ENCODE measurements at places on chromosomes 16 and 17.
A peak's percentile ranks its signal among the peaks of the same experiment; 100 is the strongest.

GRCh38 chr17:79910985-79911361 is 71.7 kb upstream of the CBX4 start:
- H3K4me1 ChIP-seq, result no peaks in the 10 kb centered on the region
- DNase-seq, result no peak
- H3K27ac ChIP-seq, result no peak overlapping the region
- peaks cover 6% of the 10 kb centered on the region for H3K27me3 ChIP-seq
- no peak overlapping the region for H3K4me3 ChIP-seq
- H3K36me3 ChIP-seq, result no peaks in the 10 kb centered on the region

DNA sequence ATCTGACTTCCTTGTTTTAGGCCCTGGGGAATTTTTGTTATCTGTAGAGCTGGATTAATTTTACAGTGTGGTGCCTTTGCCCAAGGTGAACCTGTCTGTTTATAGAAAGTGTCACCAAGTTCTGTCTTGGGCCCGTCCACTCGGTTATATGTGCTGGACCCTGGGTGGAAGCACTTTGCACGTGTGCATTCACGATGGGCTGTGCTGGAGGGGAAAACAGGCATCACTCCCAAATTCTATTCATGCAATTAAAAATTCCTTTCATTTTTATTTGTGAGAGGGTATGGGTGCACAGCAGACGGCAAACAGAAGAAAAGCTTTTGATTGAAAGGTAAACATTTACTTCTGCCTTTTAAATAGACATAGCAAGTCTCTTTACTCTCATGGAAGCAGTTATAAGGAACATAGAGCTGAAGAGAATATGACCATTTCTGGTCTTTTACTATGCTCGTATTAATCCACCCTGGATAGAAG is 101.2 kb downstream of the WWOX start:
- H3K4me3 ChIP-seq, result no peak overlapping the region
- H3K4me1 ChIP-seq, result no peaks in the 10 kb centered on the region
- DNase-seq, result no peak
- H3K27ac ChIP-seq, result no peak overlapping the region

GRCh38 chr17:6233856-6234255 is 163.7 kb downstream of the WSCD1 start:
- H3K27me3 ChIP-seq, result peaks cover 11% of the 10 kb centered on the region
- no peak overlapping the region for H3K27ac ChIP-seq
- no peaks in the 10 kb centered on the region for H3K4me1 ChIP-seq
- DNase-seq, result no peak

DNA sequence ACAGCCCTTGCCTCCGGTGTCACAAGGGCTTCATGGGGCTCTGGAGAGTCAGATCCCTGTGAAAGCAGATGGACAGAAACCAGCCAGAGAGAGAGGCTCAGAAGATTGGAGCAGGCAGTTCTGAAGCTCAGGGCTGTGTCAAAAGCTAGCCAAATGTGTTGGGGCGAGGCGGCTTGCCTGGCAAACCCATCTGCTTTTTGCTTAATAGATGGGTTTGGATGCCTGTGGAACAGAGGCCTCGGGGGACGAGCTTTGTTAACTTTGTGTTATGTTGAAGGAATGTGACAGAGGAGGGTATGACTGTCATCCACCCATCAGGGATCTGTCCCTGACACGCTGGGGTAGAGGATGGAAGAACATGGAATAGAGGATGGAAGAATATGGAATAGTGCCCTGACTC is 21.0 kb upstream of the SLC12A3 start:
- H3K4me1 ChIP-seq, result peaks cover 20% of the 10 kb centered on the region
- H3K27me3 ChIP-seq, result no peaks in the 10 kb centered on the region
- no peak for DNase-seq
- H3K4me3 ChIP-seq, result no peak overlapping the region
- H3K36me3 ChIP-seq, result peaks cover 43% of the 10 kb centered on the region

DNA sequence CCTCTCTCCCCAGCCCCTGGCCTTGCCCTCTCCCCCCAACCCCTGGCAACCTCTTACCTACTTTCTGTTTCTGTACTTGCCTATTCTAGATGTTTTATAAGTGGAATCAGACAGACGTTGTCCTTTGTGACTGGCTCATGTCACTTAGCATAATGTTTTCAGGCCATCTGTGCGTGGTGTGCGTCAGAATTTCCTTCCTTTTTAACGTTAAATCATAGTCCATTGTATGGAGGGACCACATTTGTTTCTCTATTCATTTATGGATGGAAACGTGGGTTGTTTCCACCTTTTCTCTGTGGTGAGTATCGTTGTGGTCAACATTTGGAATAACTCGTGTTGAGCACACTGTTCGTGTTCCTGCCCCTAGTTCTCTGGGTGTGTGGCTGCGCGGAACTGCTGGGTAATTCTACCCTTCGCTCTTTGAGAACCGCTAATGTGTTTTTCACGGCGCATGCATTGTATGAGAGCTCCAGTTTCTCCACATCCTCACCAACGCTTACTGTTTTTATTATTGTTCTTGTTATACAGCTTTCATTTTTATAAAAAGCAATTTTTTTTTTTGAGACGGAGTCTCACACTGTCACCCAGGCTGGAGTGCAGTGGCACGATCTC is 26.3 kb downstream of the ACTG1 start:
- H3K36me3 ChIP-seq, result no peaks in the 10 kb centered on the region
- H3K27ac ChIP-seq, result peak overlapping the region; percentile 32
- DNase-seq, result peak; percentile 45
- H3K4me1 ChIP-seq, result peaks cover 16% of the 10 kb centered on the region
- H3K4me3 ChIP-seq, result peak overlapping the region; percentile 59

GRCh38 chr16:81275064-81275532 is 36.6 kb downstream of the BCO1 start:
- no peaks in the 10 kb centered on the region for H3K4me1 ChIP-seq
- no peak overlapping the region for H3K27ac ChIP-seq
- H3K36me3 ChIP-seq, result no peaks in the 10 kb centered on the region
- H3K27me3 ChIP-seq, result peaks cover 2% of the 10 kb centered on the region
- DNase-seq, result no peak

DNA sequence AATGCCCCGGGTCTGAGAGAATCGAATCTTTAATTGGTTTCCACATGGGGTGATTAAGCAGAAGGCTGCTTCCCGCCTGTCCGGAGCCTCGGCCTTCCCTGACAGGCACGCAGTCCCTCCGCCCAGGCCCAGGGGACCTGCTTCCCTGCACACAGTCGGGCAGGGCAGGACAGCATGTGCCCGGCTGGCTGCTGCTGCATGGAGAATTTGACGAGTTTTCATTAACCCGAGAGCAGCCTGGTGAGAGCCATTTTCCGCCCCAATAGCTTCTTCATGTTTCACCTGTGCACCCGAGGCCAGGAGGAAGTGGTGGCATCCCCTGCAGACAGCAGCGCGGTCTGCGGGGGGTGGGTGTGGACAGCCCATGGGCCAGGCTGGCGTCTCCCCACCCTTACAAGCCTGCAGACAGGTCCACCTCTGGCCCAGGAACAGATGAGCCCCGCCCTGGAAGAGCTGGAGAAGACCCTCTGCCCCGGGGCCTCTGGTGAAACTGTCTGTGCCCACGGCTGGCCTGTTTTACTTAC is 67.0 kb downstream of the KLHDC4 start:
- H3K4me3 ChIP-seq, result no peak overlapping the region
- peaks cover 52% of the 10 kb centered on the region for H3K4me1 ChIP-seq
- peak; percentile 31 for DNase-seq
- peak overlapping the region; percentile 82 for H3K27ac ChIP-seq

- peaks cover 6% of the 10 kb centered on the region for H3K4me1 ChIP-seq
- DNase-seq, result no peak
- H3K27ac ChIP-seq, result no peak overlapping the region
- peaks cover 8% of the 10 kb centered on the region for H3K27me3 ChIP-seq
These were observed 106.6 kb downstream of the MAF start for GRCh38 chr16:79493911-79494310.

DNA sequence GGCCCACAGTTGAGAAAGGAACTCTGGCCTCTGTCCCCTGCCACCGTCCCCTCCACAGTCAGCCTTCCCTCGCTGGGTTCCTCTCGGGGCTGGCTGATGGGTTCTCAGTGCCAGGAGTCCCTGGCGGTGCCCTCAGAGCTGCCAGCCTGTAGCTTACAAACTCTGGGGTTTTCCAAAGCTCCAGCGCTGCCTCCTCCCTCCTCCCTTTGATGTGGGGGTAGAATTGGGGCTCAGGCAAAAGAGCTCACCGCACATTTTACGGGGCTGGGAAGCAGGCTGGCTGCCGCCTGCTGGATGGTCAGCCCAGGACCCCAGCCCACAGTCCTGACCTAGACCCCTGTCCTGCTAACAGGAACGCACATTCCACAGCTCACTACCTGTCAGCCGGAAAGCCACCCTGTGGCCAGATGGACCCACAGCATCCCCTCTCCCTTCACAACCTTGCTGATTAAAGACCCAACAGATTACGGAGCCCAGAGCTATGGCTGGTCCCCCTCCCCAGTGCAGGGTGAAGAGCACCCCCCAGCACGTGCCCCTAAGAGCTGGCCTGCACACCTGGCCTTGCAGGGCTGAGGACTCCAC is 6.0 kb downstream of the VASN start:
- peaks cover 10% of the 10 kb centered on the region for H3K4me1 ChIP-seq
- no peak overlapping the region for H3K27ac ChIP-seq
- no peaks in the 10 kb centered on the region for H3K36me3 ChIP-seq
- no peak for DNase-seq

GRCh38 chr17:29225396-29225795 is 21.3 kb upstream of the CRYBA1 start:
- H3K27ac ChIP-seq, result no peak overlapping the region
- H3K36me3 ChIP-seq, result no peaks in the 10 kb centered on the region
- no peak for DNase-seq
- peaks cover 2% of the 10 kb centered on the region for H3K27me3 ChIP-seq

GRCh38 chr17:14202388-14203166 is 34.1 kb downstream of the CDRT15 start:
- H3K4me3 ChIP-seq, result peak overlapping the region; percentile 42
- peaks cover 37% of the 10 kb centered on the region for H3K36me3 ChIP-seq
- H3K4me1 ChIP-seq, result peaks cover 90% of the 10 kb centered on the region

- no peak for DNase-seq
- H3K27ac ChIP-seq, result no peak overlapping the region
- no peak overlapping the region for H3K4me3 ChIP-seq
- H3K4me1 ChIP-seq, result no peaks in the 10 kb centered on the region
- no peaks in the 10 kb centered on the region for H3K36me3 ChIP-seq
These were observed 41.7 kb upstream of the MGAT5B start for GRCh38 chr17:76826330-76827068.

DNA sequence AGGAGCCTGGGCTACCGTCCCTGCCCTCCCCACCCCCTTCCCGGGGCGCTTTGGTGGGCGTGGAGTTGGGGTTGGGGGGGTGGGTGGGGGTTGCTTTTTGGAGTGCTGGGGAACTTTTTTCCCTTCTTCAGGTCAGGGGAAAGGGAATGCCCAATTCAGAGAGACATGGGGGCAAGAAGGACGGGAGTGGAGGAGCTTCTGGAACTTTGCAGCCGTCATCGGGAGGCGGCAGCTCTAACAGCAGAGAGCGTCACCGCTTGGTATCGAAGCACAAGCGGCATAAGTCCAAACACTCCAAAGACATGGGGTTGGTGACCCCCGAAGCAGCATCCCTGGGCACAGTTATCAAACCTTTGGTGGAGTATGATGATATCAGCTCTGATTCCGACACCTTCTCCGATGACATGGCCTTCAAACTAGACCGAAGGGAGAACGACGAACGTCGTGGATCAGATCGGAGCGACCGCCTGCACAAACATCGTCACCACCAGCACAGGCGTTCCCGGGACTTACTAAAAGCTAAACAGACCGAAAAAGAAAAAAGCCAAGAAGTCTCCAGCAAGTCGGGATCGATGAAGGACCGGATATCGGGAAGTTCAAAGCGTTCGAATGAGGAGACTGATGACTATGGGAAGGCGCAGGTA is 762 bp downstream of the CDK12 start:
- DNase-seq, result peak; percentile 55
- H3K4me3 ChIP-seq, result peak overlapping the region; percentile 91
- H3K4me1 ChIP-seq, result peaks cover 26% of the 10 kb centered on the region
- H3K27ac ChIP-seq, result peak overlapping the region; percentile 94
- no peaks in the 10 kb centered on the region for H3K27me3 ChIP-seq
- peaks cover 38% of the 10 kb centered on the region for H3K36me3 ChIP-seq

- no peak overlapping the region for H3K4me3 ChIP-seq
- H3K27me3 ChIP-seq, result no peaks in the 10 kb centered on the region
- H3K36me3 ChIP-seq, result no peaks in the 10 kb centered on the region
- no peak for DNase-seq
These were observed 140.7 kb downstream of the C16orf78 start for GRCh38 chr16:49514073-49514980.

- peak overlapping the region; percentile 87 for H3K4me3 ChIP-seq
- H3K27ac ChIP-seq, result peak overlapping the region; percentile 73
- peaks cover 22% of the 10 kb centered on the region for H3K4me1 ChIP-seq
- H3K27me3 ChIP-seq, result no peaks in the 10 kb centered on the region
These were observed 19.3 kb downstream of the CD2BP2 start for GRCh38 chr16:30335598-30336474.

DNA sequence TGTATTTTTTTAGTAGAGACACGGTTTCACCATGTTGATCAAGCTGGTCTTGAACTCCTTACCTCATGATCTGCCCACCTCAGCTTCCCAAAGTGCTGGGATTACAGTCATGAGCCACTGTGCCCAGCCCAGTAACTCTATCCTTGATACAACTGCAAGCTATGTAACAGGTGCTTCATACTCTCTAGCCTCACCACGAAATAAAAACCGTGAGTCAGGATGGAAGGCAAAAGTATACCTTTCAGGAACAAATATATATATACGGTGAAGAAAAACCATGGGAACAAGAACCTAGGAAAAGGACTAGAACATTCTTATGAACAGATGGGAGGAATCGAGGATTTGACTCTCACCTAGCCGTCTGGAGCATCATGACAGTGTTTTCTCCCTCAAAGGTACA is 9.6 kb upstream of the FBF1 start:
- H3K27me3 ChIP-seq, result no peaks in the 10 kb centered on the region
- no peak overlapping the region for H3K27ac ChIP-seq
- H3K36me3 ChIP-seq, result peaks cover 19% of the 10 kb centered on the region
- DNase-seq, result no peak
- no peaks in the 10 kb centered on the region for H3K4me1 ChIP-seq

DNA sequence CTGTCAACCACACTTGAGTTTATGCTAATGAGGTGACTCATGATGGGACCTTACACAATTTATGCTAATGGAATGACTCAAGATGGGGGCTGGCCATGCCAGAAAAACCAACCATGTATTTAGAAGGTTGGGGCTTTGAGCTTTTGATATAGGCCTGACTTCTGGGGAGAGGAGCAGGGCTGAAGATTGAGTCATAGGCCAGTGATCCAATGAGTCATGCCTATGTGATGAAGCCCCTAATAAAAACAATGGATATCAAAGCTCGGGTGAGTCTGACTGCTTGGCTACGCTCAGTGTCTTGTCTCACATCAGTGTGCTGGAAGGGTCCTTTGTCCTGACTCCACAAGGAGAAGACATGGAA is 7.3 kb downstream of the MFSD6L start:
- peak; percentile 25 for DNase-seq
- peaks cover 6% of the 10 kb centered on the region for H3K27me3 ChIP-seq
- H3K4me3 ChIP-seq, result no peak overlapping the region
- no peak overlapping the region for H3K27ac ChIP-seq
- H3K4me1 ChIP-seq, result no peaks in the 10 kb centered on the region
- no peaks in the 10 kb centered on the region for H3K36me3 ChIP-seq

DNA sequence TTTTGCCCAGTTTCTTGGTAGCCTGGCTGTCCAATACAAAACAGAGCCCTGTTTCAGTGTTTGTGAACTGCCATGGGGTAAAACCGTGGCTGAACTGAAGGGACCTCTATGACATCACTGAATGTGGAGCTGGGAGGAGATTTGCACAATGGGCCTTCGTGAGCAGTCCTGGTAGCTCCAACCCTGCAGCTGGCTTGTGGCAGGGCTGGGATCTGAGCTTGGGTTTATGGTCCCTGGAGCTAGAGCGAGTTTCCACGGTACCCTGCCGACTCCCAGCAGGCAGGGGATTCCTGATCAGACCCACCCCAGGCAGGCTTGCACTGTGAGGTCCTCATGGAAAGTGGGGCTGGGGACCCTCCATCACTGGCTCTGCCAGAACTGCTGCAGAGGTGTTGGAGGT is 247.0 kb downstream of the GSG1L start:
- no peaks in the 10 kb centered on the region for H3K36me3 ChIP-seq
- no peaks in the 10 kb centered on the region for H3K4me1 ChIP-seq
- H3K27ac ChIP-seq, result no peak overlapping the region
- H3K27me3 ChIP-seq, result peaks cover 4% of the 10 kb centered on the region
